ENCODE measurements at places on chromosomes 4 and X.

GRCh38 chr4:55382488-55383003, 13.2 kb upstream of the TMEM165 start:
- no peak for DNase-seq

DNA sequence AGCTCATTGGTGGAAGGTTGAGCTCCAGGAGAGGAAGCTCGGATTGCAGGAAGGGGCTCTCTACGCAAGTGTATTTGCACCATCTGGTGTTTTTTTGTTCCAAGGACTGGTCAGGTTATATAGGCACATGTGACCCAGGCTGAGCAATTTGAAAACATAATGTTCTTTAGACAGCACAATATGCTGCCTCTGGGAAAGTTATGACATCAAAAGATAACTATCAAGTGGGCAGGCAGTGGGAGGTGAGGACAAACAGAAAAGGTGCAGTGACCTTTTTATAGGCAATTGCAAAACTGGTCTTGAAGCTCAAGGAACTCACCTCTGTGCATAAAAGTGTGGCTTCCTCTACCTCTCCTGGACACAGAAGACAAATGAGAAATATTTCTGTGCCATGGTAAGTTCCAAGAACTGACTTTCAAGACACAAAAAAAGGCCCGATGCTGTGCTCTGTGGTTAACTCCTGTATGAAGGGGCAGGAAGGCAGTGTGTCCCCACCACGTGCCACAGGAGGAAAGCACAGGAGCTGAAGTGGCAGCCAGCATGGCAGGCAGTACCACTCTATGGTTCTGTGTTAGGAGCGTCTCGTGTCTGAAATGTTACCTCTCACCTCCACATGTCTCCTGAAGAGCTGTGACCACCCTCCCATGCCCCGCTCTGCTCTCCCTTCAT, 128.6 kb downstream of the SHROOM3 start:
- DNase-seq = no peak

DNA sequence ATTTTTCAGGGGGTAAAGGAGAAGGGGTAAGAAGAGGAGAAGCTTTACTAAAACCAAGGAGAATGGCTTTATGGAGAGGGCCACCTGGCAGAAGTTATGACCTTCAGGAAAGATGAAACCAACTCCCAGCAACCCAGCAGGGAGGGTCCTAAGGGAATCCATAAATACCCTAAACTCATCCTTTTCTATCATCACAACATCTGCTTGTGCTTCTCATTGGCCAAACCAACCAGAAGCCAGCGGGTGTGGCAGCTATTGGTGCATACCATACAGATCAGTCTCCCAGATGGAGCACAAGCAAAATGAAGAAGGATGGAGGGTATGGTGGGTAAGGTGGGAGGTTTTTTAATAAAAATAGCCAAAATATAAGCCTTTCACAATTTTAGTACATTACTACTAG, 58.5 kb upstream of the ARSJ start:
- DNase-seq = no peak

- DNase-seq = no peak
Measured at GRCh38 chr4:176358083-176358469, 38.3 kb downstream of the SPCS3 start.

GRCh38 chrX:148271263-148271662, 229.2 kb upstream of the AFF2 start:
- no peak for DNase-seq

- DNase-seq = no peak
Measured at GRCh38 chr4:106629268-106629625, 260.7 kb upstream of the GIMD1 start.

DNA sequence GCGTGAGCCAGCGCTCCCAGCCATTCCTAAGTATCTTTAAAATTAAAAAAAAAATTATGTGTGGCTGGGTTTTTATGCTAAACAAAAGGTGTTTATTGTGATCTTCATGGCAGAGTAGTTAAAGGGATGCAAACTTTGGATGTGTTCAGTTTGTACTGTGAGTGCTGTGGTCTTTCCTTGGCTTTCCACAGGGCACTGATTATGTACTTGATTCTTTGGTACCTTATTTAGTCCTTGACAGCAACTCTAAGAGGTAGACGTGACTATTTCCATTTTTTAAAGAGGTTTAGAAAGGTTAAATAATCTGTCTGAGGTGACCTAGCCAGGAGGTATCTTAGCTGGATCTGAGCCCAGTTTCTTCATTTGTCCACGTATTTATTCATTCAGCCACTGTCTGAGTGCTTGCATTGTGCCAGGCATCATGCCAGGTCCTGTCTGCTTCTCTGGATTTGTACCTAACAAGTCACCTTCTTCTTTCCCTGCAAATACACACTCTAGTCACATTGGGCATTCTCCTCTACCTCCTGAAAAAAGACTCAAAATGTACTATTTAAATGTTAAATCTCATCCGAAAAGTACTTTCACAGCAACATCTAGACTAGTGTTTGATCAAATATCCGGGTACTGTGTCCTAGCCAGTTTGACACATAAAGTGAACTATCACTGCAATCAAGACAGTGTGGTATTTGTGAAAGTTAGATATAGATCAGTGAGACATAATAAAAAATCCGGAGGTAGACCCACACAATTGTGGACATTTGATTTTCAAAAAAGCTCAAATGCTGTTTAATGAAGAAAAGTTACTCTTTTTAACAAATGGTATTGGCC, 31.5 kb downstream of the WWC2 start:
- DNase-seq = no peak

GRCh38 chr4:189507060-189507459, 433.6 kb upstream of the FRG1 start:
- no peak for DNase-seq

All from substantia nigra (tissue), 51 donors.